WTC11 (cell line): ENCODE measurements at places on chromosomes 7 and 10. TPM values are rescaled to one million over a fixed set of nuclear protein-coding genes. Genes with fewer than 3 reads are reported as not detected.

The ANLN gene
- 72.8 to 81.1 TPM (median 73.3 TPM) in 3 replicates for total RNA-seq

DNA sequence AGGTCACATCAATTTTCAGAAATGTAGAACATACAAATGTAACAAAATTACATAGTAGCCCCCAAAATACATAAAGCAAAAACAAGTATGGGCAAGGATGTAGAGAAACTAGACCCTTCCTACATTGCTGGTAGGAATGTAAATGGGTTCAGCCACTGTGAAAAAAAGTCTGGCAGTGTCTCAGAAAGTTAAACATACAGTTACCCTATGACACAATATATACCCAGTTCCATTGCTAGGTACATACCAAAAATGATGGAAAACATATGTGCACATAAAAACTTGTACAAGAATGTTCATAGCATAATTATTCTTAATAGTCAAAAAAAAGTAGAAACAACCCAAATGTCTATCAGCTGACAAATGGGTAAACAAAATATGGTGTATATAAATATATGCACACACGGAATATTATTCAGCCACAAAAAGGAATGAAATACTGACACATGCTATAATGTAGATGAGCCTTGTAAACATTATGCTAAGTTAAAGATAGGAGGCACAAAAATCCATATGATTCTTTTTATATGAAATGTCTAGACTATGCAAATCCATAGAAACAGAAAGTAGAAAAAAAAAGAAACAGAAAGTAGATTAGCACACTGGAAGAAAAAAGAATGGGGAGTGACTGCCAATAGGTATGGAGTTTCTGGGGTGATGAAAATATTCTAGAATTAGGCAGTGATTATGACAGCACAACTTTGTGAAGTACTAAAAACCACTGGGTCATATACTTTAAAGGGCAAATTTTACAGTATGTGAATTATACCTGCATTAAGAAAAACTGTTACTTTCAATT is 13.5 kb downstream of the HERPUD2 start:
- DNase-seq: no peak

The PMS2 gene
- 13.7 to 14.8 TPM (median 14.6 TPM) in 3 replicates for total RNA-seq

DNA sequence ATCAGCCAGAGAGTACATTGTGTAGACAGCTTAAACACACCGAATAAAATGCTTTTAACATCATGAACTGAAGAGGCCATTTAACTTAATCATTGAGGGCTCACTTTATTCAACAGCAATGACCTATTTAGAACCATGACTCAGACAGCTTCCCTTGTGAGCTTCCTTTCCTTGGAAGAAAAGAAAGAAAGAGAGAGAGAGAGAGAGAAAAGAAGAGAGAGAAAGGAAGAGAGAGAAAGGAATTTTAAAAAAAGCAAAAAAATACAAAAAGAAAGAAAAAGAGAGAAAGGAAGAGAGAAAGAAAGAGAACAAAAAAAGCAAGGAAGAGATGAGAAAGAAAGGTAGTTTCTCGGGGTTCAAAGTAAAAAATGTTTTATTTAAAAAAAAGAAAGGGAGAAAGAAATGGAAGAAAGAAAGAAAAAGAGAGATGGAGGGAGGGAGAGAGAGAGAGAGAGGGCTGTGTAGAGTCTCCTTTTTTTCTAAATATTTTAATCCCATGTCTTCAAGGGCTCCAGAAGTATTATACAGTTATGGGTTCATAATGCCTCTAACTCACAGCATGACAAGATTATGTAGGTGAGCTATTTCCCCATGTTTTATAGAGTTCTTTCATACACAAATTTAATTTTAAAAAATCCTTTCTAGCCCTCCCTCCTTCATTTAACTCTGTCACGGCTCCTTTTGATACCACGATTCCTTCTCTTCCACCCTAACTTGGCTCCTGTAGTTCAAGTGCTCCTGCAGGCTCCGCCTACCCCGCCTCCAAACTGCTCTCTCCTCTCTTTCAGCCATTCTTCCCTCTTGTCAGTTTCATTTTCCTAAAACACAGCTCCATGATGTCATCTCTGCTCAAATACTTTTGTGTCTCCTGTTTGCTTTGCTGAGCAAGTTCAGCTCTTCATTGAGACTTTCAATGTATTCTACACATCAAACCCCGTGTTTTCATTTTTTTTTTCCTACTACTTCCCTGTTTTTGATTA is 85.5 kb downstream of the PRTFDC1 start:
- peak; percentile 13 for DNase-seq

DNA sequence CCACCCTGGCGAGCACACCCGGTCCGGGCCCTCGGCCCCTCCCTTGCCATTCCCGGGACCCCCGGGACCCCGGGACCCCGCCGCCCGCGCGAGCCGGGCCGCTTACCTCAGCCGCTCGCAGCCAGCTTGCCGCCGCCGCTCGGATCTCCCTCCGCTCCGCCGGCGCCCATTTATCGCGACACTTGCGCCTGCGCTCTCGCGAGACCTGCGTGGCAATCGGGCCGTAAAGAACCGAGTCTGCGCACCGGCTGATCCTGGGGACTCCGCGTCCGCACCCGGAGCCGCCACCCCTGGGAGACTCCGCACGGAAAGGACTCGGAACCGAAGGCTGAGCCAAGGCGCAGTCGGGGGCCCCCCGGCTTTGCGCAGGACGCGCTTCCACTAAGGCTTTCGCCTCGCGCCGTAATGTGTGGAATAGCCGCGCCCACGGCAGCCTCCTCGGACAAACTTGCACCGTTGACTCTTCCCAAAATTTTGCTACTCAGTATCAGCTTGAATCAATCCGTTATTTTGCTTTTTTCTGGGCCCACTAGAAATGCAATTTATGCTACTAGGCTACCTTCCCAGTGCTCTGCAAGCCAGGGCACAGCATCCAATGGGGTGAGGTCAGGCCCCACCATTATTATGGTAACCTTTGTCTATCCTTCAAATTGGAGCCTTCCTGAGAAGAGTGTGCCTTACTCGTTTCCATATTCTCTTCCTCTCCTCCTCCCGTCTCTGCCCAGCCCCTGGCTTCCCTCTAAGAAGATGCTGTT is at the start of gene MAD1L1:
Gene MAD1L1, minus strand, starts transcription at position 180 of the 755 bp plus-strand sequence. CDS start 2,812 bp downstream, outside the sequence.
- DNase-seq: peak; percentile 91

DNA sequence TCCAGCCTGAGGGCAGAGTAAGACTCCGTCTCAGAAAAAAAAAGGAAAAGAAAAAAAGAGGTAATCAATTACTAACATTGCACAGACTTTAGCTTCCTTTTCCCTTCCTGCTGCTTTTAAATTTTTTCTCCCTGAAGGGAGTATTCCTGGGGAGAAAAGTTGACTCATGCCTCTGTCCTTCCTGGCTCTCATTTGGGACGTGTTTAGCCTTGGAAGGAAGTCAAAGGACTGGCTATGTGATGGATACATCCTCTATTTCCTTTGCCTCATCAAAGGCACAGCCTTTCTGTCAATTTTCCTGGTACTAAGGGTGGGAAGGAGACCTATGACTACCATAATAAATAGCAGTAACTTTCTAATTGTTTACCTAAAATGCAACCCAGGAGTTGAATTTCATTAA is 77.6 kb downstream of the ITGA8 start:
- no peak for DNase-seq

- no peak for DNase-seq
Measured at GRCh38 chr10:15426558-15426957, 55.5 kb upstream of the FAM171A1 start.

The DNAJB12 gene
- 19.3 to 21.6 TPM (median 20.0 TPM) in 3 replicates for total RNA-seq

- DNase-seq: peak; percentile 49
Measured at GRCh38 chr10:110209454-110209925, 2.1 kb downstream of the MXI1 start.

DNA sequence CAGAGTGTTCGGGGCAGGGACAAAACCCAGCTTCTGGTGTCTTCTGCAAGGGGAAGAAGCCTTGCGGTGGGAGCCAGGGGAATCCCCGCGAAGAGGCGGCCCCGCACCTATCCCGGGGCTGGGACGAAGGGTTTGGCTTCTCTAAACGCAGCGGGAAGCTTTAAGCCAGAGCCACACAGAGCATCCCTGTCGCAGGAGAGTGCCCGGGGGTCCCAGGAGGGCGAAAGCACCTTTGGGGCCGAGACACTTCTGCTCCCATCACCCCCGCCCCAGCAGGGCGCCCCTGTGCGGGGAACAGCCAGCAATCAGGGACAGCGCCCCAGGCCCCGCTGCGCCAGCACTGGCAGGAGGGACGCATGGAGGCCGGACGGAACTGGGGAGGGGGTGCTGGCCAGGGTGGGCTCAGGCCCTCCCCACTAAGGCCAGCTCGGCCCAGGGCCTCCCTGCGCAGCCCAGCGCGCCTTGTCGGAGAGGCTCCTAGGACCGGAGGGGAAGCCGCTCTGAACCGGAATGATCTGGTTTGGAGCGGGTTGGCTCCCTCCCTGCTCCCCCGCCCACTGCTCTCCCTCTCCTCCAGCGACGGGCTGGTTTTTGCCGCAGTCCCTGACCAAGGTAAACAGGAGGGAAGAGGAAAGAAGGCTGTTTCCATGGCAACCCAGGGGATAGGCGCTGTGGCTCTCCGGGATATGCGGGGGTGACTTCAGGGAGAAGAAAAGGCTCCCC is 63.9 kb downstream of the TMEM209 start:
- peak; percentile 88 for DNase-seq

DNA sequence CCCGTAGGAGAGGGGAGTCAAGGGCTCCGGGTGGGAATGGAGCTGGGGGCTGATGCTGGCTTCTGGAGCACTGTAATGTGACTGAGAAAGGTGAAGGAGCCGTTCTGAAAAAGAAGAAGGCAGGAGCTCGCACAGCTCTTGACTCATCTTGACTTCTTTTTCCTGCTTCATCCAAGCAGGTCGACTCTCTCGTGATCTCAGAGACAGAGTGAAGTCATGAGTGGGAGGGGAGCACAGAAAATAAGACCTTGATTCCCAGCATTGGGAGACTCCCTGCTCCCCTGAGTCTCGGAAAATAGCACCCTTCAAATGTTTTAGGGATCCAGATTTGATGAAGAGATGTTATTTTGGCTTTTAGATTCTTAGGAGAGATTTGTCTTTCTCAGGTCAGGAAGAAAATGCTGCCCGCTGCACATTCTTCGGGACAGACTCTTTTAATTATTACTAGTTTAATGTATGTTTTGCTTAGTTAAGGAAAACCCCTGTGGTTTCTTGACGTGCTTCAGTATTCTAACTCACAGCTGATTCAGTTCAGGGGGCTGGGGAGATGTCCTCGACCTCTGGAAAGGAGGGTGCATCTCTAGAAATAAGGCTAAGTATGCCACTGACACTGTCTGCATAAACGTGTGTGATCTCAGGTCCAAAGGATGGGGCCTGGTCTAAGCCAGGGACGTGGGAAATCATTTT is 34.1 kb downstream of the EGFR start:
- DNase-seq: no peak

DNA sequence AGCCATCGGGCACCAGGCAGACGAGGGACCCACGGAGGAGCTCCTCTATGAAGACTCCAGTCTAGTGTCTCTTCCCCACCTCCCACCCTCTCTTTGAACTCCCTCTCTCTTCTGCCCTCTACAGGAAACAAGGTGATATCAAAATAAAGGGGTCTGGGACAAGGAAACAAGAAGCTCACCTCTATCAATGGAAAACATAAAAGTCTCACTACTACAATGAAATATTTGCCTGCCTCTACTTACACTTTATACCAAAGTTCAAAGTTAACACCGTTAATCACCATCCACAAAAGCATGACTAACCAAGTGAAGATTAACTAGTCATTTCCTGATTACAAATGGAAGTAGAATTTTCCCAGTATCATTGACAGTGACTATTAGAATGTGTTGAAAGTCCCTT is 82.2 kb downstream of the PARD3 start:
- no peak for DNase-seq

- no peak for DNase-seq
Measured at GRCh38 chr7:12779947-12780346, 92.5 kb downstream of the ARL4A start.

The EPDR1 gene
- total RNA-seq: 6.3 to 7.4 TPM (median 6.7 TPM) in 3 replicates

GRCh38 chr10:81309041-81309552 is 565.9 kb upstream of the NRG3 start:
- DNase-seq: no peak

DNA sequence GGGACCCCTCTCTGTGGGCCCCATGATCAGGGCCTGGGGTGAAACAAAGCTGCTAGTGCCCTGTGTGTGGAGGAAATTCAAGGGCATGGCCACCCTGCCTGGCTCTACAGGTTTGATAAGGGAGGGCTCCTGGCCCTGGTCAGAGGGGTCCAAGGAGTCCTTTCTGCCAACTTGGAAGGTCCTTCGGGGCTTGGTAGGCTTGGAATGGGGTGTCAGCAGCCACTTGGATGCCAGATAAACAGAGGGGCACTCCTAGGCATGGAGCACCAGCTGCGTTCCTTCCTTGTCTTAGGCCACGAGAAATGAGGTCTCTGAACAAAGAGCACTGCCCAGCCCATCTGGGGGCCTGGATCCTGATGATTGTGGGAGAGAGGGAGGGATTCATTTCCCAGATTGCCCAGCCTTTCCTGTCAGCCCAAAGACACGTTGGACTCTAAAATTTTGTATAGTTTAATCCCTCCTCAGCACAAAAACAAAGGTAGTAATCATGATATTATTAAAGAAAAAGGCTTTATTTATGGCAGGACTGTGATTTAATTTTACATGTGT is 5.1 kb downstream of the MTURN start:
- DNase-seq: no peak

The GRM8 gene
- 2.1 to 2.4 TPM (median 2.3 TPM) in 3 replicates for total RNA-seq

GRCh38 chr7:72098807-72099580 is 313.1 kb downstream of the CALN1 start:
- no peak for DNase-seq

The HTR7 gene
- total RNA-seq: 8.9 to 11.2 TPM (median 9.3 TPM) in 3 replicates

GRCh38 chr7:24199978-24200377 is 84.0 kb upstream of the NPY start:
- no peak for DNase-seq

The COL26A1 gene
- total RNA-seq: 64.4 to 70.9 TPM (median 67.0 TPM) in 3 replicates

GRCh38 chr7:155458878-155459699 is 1.2 kb downstream of the EN2 start:
- no peak for DNase-seq

GRCh38 chr10:44946205-44946604 is 13.4 kb upstream of the RASSF4 start:
- no peak for DNase-seq

The CALHM1 gene
- total RNA-seq: 0.30 to 0.55 TPM (median 0.39 TPM) in 3 replicates

The WEE2 gene
- 0.04 to 0.07 TPM in 2 of 3 replicates, not detected in the other for total RNA-seq

GRCh38 chr7:142654398-142654797 is 94.9 kb upstream of the PRSS1 start:
- DNase-seq: no peak

GRCh38 chr10:102501201-102502028 is 1.1 kb downstream of the ACTR1A start:
- no peak for DNase-seq

The ACTL6B gene
- total RNA-seq: 0.96 to 1.3 TPM (median 0.99 TPM) in 3 replicates

GRCh38 chr10:47192273-47192672 is 107.7 kb upstream of the GDF10 start:
- no peak for DNase-seq

DNA sequence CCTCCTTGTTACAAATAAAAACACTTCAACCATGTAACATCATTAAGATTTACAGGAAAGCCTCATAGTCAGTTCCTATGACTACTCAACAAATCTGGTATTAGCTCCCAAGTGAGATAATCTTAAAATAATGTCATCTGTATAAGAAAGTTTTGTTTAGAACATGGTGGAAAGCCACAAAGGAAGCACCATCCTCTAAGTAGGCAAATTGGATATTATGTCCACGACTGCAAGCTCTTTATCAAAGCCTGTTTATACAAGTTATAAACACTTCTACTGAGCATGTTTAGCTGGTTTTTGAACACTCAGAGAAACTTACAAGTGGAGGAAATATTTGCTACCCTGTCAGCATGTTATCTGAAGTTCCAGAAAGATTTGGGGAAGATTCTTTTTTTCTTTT is 349.8 kb downstream of the ARL4A start:
- no peak for DNase-seq

The EPHB6 gene
- 13.9 to 15.4 TPM (median 15.1 TPM) in 3 replicates for total RNA-seq

The ZC3HAV1 gene
- 31.9 to 38.0 TPM (median 34.0 TPM) in 3 replicates for total RNA-seq

The ELN gene
- total RNA-seq: 3.3 to 5.4 TPM (median 3.9 TPM) in 3 replicates

The CALML5 gene
- total RNA-seq: 0.23 TPM in 1 of 3 replicates, not detected in the others
